Aortic smooth muscle cell (primary cell): ENCODE measurements at places on chromosomes 3 and 15. TPM values are rescaled to one million over a fixed set of nuclear protein-coding genes. Genes with fewer than 3 reads are reported as not detected.

The NPAP1 gene
- total RNA-seq, result not detected in 2 replicates

The COL7A1 gene
- 5.4 and 6.0 TPM in 2 replicates for total RNA-seq

The DNAH12 gene
- total RNA-seq, result under 0.01 and 0.12 TPM in 2 replicates

The DOCK3 gene
- 0.25 and 0.53 TPM in 2 replicates for total RNA-seq

The INSYN1 gene
- total RNA-seq, result 3.0 and 5.2 TPM in 2 replicates

The GOLGA8J gene
- 0.06 and 0.13 TPM in 2 replicates for total RNA-seq

The GOLGA8T gene
- 0.06 and 0.26 TPM in 2 replicates for total RNA-seq

The SPG11 gene
- total RNA-seq, result 74.6 and 76.7 TPM in 2 replicates

The GOLGA8H gene
- total RNA-seq, result 1.1 and 1.8 TPM in 2 replicates

The LRTM1 gene
- total RNA-seq, result not detected in 2 replicates

The ACOX2 gene
- 25.6 and 27.1 TPM in 2 replicates for total RNA-seq

The TPRG1 gene
- 0.31 and 0.40 TPM in 2 replicates for total RNA-seq

The SAXO2 gene
- total RNA-seq, result 0.66 and 0.75 TPM in 2 replicates
